HuH-7 (cell line): ENCODE measurements at places on chromosomes 12 and 14.

GRCh38 chr12:130504840-130505175 is 167.1 kb downstream of the PIWIL1 start:
- no peak for DNase-seq

DNA sequence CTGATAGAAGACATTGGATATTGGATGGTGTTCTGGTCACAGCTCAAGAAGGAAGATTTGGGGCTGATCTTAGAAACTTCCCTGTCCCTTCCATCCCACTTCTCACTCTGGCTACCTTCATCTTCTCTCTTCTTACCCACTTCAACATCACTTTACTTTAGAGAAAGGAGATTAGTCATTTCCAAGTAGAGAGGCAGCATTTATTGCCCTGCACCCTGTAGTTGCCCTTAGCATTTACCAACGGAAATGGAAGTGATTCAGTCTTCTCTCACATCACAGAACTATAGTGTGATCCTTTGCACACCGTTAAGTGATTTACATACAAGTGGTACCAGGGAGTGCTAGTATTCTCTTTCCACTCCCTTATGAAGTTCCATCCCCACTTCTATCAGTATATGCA is 52.4 kb downstream of the PHLDA1 start:
- no peak for DNase-seq

- peak; percentile 48 for DNase-seq
These were observed 5.1 kb downstream of the CDH24 start for GRCh38 chr14:23052182-23052623.

- no peak for DNase-seq
These were observed 1182.7 kb downstream of the AACS start for GRCh38 chr12:126247936-126248335.

DNA sequence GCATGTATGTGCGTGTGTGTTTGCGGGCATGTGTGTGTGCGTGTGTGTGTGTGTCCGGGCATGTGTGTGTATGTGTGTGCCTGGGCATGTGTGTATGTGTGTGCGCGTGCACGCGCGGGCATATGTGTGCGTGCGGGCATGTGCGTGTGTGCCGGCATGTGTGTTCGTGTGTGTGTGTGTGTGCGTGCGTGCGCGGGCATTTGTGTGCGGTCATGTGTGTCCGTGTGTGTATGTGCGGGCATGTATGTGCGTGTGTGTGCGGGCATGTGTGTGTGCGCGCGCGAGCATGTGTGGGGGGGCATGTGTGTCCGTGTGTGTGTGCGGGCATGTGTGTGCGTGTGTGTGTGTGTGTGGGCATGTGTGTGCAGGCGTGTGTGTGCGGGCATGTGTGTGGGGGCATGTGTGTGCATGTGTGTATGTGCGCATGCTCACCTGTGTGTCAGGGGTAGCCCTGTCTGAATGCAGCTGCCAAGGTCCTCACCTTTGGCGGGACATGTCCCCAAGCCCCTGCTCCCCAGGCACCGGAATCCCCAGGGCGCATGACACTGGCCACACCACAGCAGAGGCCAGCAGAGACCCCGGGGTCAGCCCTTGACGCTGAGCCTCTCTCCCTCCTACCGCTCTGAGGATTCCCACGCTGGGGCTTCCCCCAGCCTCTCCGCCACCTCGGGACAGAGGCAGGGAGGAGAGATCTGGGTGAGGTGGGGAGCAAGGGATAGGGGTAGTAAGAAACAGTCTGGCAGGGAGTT is 109.5 kb upstream of the NCOR2 start:
- DNase-seq = no peak

DNA sequence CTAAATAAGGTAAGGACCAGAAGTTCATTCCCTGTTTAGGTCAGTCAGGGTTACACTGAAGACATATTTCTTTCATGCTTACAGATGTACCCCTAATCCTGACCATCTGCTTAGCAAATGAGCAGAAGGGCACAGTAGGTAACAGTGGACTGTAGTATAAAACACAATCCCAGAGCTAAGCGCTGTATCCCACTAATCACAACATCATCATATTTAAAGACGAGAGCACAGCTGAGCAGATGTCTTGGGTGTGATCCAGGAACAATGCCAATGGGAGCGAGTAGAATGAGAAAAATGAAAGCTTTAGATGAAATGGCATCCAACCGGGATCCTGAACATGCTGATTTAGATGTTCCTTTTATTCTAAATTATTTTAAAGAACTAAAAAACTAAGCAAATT is 213.4 kb downstream of the CCER1 start:
- DNase-seq = no peak

DNA sequence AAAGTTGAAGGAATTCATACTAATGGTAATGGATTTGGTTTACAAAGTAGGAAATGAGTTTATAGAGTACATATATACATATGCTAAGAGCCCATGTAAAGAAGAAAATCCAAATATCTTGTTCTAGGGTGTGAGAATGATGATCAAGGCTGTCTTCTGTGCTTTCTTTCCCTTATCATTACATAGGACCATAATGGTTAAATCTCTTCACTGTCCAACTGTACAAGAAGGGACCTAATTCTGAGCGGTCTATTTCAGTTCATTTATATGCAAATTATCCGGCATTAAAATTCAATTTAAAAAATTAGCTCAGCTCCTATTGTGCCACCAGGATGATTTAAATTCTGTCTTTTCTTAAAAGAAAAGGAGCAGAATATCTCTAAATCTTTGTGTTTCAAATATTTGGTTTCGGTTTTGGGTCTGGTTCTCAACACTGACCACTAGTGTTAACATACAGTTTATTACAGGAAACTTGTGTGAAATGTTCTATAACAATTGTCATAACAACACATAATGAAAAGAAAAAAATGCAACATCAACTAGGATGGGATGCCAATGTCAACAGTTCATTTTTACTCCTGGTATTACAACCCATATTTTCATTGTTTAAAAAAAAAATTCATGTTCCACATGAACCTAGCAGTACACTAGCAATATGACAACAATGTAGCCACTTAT is 16.8 kb downstream of the OR4K1 start:
- DNase-seq = peak; percentile 1
